ENCODE measurements at places on chromosomes 7 and 10.

GRCh38 chr7:131011432-131011742 lies 277.4 kb upstream of the KLF14 start:
- DNase-seq = no peak

DNA sequence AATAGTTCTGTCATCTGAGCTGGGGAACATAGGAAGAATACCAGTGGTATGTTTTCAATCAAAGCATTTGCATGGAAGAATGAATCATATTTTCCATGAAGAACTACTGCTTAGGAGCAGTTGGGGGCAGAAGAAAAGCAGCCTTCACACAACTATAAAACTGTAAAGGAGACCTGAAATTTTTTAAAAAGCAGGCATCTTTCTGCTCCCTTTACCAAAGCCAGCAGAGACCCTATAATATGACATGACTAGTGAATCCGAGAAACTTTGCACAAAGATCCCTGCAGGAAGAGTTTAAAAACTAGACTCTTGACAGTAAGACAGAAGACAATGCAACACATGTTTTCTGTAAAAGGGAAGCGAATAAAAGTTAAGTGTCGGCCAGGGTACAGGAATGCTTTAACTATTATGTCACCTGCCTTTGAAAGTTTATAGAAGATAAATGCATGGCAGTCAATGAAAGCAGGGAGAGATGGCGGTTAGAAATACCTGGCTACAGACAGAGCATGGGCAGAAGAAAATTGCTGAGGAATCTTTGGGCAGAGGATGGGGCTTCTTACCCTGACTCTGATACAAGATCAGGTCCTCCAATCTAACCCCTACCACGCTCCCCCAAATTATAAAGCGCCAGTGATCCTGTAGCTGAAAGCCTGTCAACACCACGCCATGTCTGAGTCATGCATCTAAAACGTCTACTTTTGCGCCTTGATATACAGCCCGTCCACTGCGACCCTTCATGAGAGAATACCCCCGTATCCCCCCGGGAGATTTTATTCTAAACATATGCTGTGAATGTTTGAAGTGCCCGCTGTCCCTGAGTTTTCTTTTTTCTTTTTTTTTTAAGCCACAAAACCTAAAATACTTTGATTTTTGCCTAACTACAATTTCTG lies 93.1 kb downstream of the GLI3 start:
- no peak for DNase-seq

DNA sequence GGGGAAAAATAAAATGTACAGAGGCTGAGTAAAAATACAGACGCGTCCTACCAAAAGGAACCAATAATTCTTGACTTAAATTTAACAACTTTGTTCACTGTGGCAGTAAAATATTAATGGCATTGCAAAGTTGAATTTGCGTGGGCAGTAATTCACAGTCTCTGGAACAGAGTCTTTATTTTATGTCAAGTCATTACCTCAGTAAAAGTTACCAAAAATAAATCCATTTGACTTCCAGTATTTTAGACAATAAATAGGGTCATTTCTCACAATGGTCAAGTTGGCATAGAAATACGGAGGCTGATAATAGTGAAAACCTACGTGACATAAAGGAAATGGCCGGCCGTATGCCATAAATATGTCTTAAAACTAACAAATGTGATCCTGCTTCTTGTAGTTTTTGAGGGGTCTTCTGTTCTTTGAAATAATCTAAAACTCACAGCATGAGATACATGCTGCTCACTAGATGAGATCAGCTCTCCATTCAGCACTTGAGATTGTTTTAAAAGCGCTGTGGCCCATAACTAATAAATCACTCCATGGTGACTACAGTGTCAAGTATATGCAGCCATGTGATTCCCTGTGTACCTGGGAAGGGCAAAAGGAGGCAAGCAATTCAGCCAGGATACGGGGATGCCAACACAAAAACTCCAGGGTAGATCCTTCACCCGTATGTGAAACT lies 75.3 kb downstream of the DOCK4 start:
- DNase-seq = no peak

DNA sequence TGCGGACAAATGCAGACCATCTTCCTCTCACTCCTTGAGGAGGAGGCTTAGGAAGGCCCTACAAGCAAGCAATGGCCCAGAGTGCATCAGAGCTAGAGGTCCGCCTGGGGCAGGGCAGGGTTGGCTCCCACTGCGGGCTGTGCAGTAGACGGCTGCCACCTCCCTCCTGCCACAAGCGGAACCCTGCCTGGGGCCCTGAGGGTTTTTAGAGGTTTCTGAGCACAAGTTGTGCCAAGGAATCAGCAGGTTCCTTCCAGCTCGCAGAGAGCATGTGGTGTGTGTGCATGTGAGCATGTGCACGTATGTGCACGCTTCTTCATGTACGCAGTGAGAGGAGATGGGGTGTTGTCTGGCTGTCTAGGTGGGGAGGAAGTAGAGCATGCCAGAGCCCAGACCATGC lies 25.9 kb upstream of the SMARCD3 start:
- no peak for DNase-seq

- no peak for DNase-seq
Observed at GRCh38 chr10:82887488-82887887, 1012.5 kb downstream of the NRG3 start.

GRCh38 chr10:103669243-103669929 lies 175.9 kb downstream of the NEURL1 start:
- no peak for DNase-seq

- DNase-seq = no peak
Observed at GRCh38 chr7:104983076-104983577, 30.9 kb upstream of the KMT2E start.

DNA sequence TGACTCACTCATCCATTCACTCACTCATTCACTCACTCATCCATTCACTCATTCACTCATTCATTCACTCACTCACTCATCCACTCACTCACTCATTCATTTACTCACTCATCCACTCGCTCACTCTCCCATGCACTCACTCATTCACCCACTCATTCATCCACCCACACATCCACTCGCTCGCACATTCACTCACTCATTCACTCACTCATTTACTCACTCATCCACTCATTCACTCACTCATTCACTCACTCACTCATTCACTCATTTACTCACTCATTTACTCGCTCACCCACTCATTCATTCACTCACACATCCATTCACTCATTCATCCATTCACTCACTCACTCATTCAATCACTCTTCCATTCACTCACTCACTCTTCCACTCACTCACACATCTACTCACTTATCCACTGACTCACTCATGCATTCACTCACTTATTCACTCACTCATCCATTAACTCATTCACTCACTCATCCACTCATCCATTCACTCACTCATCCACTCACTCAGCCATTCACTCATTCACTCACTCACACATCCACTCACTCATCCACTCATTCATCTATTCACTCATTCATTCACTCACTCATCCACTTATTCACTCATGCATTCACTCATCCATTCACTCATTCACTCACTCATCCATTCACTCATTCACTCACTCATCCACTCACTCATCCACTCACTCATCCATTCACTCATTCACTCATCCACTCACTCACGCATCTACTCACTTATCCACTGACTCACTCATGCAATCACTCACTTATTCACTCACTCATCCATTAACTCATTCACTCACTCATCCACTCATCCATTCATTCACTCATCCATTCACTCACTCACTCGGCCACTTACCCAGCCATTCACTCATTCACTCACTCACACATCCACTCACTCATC lies 74.0 kb downstream of the CARD11 start:
- DNase-seq = no peak

DNA sequence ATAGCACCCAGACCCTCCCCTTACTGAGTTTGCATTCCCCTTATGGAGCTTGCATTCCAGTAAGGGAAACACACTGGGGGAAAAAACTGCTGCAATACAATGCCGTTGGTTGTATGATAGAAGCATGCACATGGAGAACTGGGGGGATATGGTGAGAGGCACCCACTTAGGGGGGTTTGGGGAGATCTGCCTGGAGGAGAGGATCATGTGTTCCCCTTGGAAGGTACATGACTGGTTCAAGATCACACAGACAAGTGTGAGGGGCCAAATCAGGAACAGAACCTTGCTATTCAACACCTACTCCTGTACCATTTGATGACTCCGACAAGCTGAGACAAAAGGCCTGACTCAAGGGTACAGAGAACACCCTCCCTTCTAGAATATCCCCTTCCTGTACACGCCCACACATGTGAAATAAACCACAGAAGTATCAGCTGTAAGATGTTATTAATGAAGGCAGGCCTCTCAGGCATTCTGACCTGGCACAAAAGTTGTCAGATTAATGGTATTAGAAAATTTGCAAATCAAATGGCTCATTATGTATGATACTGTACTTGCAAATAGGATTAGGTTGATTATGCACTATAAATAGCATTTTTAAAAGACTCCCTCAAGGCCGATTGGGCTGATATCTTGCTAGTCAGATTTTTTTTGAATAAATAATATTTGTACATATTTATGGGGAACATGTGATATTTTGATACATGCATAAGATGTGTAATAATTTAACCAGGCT lies 122.2 kb downstream of the NPY start:
- no peak for DNase-seq

GRCh38 chr7:102044984-102045673 lies 227.7 kb downstream of the CUX1 start:
- peak; percentile 64 for DNase-seq

DNA sequence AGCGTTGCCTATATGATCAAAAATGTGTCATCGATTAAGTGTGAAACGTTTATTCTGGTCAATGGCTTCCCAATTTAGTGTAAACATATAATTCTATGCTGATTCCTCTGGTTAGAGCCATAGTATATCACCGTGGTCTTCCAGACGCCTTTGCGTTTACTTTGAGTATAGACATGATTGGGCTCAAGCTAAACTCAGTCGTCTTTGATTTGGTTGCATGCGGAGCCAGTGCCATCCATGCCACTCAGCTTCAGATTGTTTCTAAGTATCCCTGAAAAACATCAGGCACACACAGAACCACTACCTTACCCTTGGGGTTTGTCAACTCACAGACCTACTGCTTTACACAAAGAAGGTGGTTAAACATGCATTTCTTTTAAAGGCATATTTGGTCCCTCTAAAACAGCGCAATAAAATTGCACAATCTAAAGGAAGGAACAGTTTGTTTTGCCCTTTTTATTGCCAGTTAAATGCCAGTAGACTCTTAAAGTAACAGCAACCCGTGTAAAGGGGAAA lies 273.6 kb upstream of the KLF6 start:
- DNase-seq = no peak

- DNase-seq = peak; percentile 63
Observed at GRCh38 chr7:71308096-71308495, 176.2 kb downstream of the GALNT17 start.
